ENCODE measurements at places on chromosomes 13 and 19.
A peak's percentile ranks its signal among the peaks of the same experiment; 100 is the strongest.

DNA sequence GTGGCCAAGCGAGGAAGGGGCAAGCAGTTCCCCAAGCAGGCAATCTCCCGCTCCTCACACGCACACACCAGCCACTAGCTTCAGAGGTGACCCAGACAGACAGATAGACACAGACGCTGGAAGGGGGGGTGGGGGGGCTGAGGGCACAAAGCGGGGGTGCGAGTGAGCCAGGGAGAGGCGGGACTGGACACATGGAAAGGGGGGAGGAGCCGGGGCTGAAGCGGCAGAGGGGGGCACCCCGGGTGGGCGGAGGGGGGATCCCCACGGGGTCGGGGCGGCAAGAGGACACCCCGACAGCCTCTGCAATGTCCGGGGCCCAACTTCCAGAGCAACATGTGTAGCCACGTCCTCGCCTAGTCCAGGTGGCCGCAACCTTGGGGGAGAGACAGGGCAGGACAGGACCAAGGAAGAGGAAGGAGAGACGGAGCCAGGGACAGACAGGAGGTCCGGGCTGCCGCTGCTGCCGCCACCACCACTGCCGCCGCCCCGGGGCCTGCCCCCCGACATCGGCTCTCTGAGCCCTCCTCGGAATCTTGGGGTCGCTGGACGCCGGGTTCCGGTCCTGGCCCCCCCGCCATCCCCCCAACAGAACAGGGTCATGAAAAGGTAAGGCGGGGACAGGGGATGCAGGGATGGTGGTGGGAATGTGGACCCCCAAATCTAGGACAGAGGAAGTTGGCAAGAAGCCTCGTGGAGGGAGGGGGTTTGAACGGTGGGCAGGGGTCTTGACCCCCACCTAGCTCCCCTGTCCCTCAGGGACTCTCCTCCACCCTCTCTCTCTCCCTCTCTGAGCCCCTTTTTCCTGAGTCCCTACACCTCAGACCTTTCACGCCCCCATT is 1.1 kb downstream of the GRIN2D start:
- DNase-seq: no peak

DNA sequence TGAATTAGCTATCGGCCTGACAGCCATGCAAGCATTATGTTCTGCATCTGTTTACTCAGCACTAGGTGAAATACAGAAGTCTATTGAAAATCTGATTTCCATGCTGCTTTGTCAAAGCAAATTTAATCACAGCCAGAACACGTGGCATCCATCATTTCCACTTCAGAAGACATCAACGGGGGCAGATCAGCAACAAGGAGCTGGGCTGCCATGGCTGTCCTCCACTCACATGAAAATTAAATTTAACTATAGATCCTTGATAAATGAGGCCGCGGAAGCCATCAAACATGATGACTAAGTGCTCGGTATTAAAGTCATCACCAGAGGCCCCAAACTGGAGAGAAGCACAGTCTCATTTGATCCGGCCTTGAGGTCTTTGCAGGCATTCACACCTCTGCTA is 443.5 kb downstream of the HS6ST3 start:
- no peak for DNase-seq

- DNase-seq: no peak
Observed at GRCh38 chr19:17078036-17078919, 2.7 kb downstream of the MYO9B start.

DNA sequence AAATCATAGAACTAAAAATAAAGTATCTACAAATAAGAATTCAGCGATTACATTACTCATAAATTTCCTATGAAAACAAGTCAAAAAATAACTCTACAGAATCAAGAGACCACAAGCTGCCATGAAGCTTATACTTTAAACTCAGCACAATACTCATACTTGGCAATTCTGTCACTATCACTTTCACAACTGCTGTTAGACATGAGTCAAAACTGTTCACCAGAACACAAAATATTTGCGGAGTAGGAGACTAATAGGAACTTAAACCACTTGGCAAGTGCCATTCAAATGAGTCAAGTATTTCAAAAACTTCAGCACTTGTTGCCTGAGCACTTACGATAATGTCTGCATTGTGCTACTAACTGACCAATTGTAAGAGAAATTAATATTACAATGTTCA is 387.8 kb upstream of the GPC6 start:
- no peak for DNase-seq

DNA sequence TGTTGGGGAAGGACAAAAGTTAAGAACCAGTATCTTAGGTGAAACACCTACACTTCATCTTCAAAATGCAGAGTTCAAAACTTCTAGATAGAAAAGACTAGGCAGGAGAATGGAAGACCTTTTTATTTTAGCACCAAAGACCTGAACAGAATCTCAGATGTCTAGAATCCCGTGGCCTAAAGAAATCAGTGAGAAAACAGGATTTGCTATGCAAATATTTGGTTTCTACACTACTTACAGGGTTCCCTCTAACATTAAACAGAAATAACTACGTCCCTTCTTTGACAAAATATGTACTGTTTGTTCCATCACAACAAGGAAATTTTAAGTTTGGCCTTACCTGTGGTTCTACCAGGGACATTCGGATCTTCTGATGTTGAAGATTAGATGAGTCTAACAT is 21.5 kb downstream of the DIS3 start:
- no peak for DNase-seq

- peak; percentile 69 for DNase-seq
Observed at GRCh38 chr19:13850910-13851733, 25.8 kb upstream of the NANOS3 start.

DNA sequence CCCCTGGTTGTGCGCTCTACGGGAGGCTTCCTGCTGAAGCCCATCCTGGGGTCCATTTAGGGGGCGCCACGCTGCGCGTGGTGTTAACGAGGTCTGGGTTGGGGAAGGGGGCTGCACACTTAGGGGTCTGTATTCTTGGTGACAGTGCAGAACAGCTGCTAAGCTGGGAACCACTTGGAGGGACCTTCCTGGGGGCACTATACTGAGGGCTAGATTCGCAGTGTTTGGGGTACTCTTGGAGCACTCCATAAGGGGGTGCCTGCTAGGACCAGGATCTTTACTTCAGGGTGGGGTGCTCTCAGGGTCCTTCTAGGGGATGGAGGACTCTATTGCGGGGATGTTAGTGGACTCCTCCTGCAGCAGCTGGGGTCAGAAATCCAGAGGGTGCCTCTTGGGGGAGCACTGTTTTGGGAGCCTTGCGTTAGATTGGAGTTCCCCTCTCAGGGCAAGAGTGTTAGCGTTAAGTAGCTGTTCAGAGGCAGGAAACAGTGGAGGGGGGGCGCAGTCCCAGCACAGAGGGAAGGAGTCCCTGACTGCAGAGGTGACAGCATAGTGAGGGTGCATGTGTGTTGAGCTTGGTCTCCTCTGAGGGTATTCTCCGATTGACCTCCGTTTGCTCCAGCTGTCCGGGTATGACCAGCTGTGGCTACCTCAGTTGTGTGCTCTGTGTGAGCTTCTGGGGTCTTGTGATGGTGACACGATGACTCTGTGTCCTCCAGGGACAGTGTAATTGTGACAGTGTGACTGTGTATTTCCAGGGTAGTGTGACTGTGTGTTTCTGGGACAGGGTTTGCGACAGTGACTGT is 1.1 kb downstream of the PDE4A start:
- DNase-seq: no peak

DNA sequence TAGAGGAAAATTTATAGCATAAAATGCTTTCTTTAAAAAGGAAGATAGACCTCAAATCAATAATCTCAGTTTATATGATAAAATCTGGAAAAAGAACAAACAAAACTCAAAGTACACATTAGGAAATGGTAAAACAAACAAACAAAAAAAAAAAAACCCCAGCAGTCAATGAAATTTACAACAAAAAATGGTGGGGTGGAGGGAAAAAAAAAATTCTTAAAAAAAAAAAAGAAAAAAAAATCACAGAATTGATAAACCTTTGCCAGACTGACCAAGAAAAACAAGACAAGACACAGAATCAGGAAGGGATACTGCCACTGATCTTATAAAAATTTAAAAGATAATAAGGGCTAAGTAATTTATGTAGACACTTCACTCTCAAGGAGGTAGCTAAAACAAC is 11.2 kb downstream of the TUBGCP3 start:
- DNase-seq: no peak

- no peak for DNase-seq
Observed at GRCh38 chr19:38838208-38838985, 6.8 kb upstream of the ECH1 start.

- DNase-seq: peak; percentile 25
Observed at GRCh38 chr19:35899547-35900214, 659 bp downstream of the NFKBID start.

GRCh38 chr13:71524245-71524612 is 342.8 kb downstream of the DACH1 start:
- DNase-seq: no peak

GRCh38 chr19:489418-490196 is 6.7 kb upstream of the MADCAM1 start:
- DNase-seq: no peak

DNA sequence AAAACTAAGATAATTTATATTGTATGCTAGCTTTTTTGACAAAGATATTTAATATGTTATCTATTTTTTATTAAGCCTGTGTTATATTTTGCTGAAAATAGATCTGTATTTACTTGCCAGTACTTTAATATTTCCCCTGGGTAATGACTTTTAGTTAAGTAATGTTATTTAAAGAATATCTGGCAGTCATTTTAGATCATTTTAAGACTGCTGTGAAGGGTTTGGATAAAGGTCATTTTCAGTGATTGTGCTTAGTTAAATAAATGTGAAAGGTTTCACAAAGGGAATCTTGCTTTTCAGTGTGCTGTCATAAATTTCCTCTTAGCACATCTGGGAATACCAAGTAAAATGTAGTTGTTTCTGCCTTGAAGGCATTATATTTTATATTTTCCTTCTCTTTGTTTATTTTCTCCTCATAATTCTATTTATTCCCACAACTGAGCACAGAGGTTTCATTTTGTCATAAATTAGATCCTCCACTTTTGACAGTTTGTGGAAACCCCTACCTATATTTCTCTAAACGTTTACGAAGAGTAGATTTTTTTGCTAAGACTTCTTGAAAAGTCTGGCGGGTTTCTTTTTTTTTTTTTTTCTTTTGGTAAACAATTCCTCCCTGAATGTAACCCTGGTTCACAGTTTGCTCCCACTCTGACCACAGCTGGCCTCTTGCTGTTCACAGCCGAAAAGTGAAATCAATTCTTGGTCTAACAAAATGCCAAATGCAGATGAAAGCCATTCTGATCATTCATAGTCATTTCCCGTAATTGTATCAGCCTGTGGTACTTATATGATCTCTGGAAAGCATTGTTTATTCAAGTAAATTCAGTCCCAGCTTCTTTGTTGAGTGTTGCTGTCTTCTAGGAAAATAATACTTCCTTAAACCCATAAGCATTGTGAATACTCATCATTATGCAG is 87.8 kb downstream of the MAB21L1 start:
- no peak for DNase-seq

DNA sequence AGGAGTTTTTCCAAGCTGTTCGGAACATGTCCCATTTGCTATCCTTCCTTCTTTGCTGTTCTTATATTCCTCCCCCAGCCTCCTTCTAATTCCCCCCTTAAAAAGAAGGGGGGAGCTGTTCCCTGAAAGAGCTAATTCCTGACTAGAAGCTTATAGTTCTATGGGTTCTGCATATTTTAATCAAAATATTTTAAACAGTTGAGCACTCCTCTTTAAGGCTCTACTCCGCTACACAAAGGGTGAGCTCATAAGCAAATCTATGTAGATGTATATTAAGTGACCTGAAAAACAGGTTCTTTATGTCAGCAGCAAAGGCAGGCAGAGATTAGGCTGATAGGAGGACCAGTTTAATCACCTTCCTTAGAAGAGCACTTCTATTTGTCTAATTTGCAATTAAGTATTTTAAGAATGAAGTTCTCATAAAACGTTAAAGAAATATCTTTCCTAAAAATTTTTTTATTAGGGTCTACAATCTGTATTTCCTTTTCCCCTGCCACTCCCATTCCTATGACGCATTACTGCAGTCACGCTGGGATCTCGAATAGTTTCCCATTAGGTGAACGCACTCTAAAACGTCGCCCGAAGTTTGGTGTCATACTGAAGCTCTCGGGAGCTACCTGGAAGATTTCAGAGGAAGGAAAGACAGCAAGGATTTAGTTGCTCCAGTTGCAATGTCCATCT is 5.2 kb downstream of the EFNB2 start:
- no peak for DNase-seq

DNA sequence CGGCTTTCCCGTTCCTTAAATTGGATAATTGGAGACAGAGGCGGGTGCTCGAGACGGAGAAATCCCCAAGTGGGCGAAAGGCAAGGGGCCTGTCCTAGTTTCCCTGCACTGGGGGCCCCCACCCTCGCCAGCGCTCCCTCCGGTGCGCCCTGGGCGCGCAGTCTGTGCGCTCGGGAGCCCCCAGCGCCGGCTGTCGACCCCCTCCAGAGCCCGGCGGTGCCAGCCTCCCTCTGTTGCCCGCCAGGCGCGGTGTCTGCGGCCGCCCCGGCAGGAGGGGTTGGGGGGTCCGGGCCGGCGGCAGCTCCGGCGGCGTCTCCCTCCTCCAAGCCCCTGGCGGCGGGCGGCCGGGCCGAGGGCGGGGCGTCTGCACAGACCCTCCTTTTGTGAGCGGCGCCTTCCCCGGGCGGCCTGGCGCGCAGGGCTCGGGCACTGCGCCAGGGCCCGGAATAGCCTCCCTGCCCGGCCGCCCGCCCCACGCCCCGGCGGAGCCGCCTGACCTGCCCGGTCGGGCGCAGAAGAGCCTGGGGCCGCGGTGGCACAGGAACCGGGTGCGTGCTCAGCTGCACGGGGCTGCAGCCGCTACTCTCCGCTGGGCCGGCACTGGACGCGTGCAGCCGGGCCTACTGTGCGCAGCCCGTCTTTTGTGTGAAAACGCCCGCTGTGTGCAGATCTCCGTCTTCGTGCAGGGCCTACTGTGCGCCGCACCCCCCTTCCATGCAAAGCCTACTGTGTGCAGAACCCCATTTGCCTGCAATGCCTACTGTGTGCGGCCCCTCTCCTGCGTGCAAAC is 13.2 kb downstream of the GADD45B start:
- DNase-seq: no peak

DNA sequence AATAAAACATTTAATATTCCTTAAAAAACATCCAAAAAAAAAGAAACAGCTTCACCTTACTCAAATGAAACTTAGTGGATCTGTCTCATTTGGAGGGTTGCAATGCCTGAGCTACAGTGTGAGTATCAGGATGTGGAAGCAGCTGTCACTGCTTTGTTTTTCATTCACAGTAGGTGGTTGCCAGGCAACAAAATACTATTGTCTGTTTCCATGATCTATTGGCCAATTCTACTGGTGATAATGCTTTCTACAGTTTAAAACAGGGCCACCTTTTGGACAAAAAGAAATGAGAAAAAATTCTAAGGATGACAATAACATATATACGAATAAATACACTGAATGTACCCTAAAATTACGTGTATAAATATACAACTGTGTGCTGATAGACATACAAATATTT is 3.0 kb downstream of the ENOX1 start:
- no peak for DNase-seq

DNA sequence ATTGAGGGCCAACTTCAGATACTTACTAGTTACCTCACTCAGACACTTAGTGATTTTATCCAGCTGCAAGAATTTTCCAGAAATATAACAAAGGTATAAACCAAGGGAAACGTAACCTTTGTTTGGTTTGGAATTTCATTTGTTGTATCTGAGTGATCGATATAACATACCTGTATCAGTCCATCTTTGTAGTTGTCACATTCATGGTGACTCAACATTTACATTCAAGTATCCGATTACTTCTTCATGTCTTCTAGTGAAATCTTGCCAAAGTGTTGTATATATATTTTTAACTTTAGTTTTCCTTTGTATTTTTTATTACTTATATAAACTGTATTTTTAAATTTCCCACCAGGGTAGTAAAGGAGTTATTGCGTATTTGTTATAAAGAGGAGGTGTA is 16.9 kb upstream of the MYCBP2 start:
- no peak for DNase-seq
